Inflammatory macrophage treated with lipopolysaccharide for 4 hours (primary cell): ENCODE measurements at places on chromosomes 6 and 20.

DNA sequence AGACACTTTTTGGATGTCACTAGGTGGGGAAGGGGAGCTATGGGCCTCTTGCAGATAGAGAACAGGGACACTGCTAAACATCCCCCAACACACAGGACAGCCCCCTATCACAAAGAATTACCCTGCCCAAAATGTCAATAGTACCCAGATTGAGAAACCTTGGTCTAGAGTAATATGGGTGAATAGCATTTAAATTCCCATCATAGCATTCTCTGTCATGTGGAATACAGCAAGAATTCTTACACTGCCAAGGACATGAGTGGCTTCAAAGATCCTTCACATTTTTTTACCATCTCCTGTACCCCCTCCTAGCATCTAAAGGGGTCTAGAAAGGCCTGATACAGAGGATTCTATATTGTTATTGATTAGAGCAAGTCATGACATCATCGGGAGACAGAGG, 83.1 kb upstream of the SSTR4 start:
- DNase-seq, result no peak

DNA sequence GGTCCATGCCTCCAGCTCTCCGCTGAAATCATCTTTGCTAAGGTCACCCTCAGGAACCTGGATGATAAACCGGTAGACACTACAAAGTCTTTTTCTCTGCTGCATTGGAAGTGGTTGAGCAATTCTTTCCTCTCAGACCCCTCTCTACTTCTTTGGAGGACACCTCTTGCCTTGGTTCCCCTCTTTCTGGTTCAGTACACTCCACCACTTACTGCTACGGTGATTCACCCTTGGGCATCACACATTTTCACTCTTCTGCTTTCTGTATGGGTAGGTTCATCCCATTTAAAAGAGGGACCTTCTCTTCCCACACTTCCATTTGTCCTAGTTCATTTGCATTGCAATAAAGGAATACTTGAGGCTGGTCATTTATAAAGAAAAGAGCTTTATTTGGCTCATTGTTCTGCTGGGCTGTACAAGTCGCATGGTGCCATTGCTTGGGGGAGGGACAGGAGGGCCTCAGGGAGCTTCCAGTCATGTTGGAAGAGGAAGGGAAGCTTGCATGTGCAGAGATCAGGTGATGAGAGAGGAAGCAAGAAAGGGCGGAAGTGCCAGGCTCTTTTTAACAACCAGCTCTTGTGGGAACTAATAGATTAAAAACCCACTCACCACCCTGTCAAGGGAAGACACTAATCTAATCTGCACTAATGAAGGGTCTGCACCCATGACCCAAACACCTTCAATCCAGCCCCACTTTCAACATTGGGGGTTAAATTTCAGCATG, 149.7 kb upstream of the TMEM170B start:
- no peak for DNase-seq

- no peak for DNase-seq
Measured at GRCh38 chr6:138785079-138785478, 10.8 kb upstream of the ECT2L start.

GRCh38 chr6:143063631-143064030, 2.9 kb downstream of the AIG1 start:
- DNase-seq, result no peak

GRCh38 chr6:23073821-23074220, 504.5 kb downstream of the HDGFL1 start:
- no peak for DNase-seq

GRCh38 chr6:100344761-100345160, 120.0 kb downstream of the SIM1 start:
- DNase-seq, result no peak

DNA sequence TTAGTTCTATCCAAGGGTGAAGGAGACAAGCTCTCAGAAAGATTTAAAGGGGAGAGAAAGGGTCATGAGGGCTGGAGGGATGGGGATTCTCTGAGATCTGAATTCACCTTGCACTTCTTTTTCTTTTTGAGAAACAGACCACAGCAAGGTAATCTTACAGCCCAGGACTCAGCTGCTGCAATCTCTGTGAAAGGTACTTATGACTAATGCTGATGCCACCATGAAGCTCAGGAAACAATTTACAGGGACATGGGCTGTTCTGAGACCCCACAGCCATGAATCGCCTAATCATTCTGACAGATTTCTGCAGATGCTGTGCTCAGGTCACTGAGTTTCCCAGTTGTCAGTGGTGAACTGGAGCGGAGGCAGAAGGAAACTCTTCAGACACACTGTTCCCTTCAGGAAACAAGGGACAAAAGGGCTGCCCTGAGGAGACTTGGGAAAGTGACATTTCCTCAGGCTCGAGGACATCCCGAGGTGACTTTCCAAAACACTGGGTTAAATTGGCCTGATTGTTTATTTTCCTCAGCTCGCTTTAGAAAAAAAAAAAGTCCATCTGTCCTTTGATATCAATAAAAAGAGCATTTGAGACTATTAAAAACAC, 103.8 kb upstream of the PLCB4 start:
- no peak for DNase-seq
